ENCODE measurements at places on chromosomes 1 and 21. TPM values are rescaled to one million over a fixed set of nuclear protein-coding genes. Genes with fewer than 3 reads are reported as not detected.

KRTAP6-1 gene
- total RNA-seq = not detected

LRRC7 gene
- total RNA-seq = not detected

SHISAL2A gene
- not detected for total RNA-seq

GPR3 gene
- total RNA-seq = 1.6 TPM

VAV3 gene
- total RNA-seq = 1.3 TPM

PRAMEF27 gene
- not detected for total RNA-seq

DTL gene
- 19.4 TPM for total RNA-seq

ECM1 gene
- total RNA-seq = 20.5 TPM

KCTD3 gene
- 30.1 TPM for total RNA-seq

ANGPTL1 gene
- not detected for total RNA-seq

PLCH2 gene
- total RNA-seq = 0.38 TPM

OR2M2 gene
- total RNA-seq = not detected

KCNJ15 gene
- total RNA-seq = 19.9 TPM

OR2L3 gene
- total RNA-seq = not detected

GJA8 gene
- total RNA-seq = not detected

SPRR2G gene
- not detected for total RNA-seq

CYP4X1 gene
- 1.4 TPM for total RNA-seq

LEPR gene
- total RNA-seq = 17.1 TPM

PTGFRN gene
- total RNA-seq = 76.2 TPM

CHML gene
- total RNA-seq = 9.9 TPM

TADA1 gene
- total RNA-seq = 10.1 TPM

OR2T5 gene
- not detected for total RNA-seq

GALNT2 gene
- total RNA-seq = 93.5 TPM

OR2L5 gene
- not detected for total RNA-seq

LAMTOR2 gene
- 116 TPM for total RNA-seq

TRABD2B gene
- total RNA-seq = 0.33 TPM

TMEM9 gene
- total RNA-seq = 110 TPM

ATXN7L2 gene
- 4.4 TPM for total RNA-seq

RHEX gene
- 1.3 TPM for total RNA-seq

SPATA21 gene
- total RNA-seq = not detected

LCE6A gene
- not detected for total RNA-seq

ASTN1 gene
- not detected for total RNA-seq

CHODL gene
- total RNA-seq = under 0.01 TPM

C1orf141 gene
- total RNA-seq = not detected

SLFNL1 gene
- total RNA-seq = 0.13 TPM

SMPDL3B gene
- 2.3 TPM for total RNA-seq

WDR64 gene
- not detected for total RNA-seq
